Mucosa of descending colon (tissue), 3 donors: ENCODE measurements at places on chromosomes 2 and 18. TPM values are rescaled to one million over a fixed set of nuclear protein-coding genes. Genes with fewer than 3 reads are reported as not detected.

The KIF5C gene
- 1.5 TPM for total RNA-seq

The CPS1 gene
- 0.29 TPM for total RNA-seq

The STEAP3 gene
- 13.9 TPM for total RNA-seq

The DTYMK gene
- 19.7 TPM for total RNA-seq

The PPP3R1 gene
- 54.0 TPM for total RNA-seq

The DTNB gene
- 4.8 TPM for total RNA-seq

The HOXD13 gene
- not detected for total RNA-seq

The PID1 gene
- 49.3 TPM for total RNA-seq

The STK11IP gene
- 39.6 TPM for total RNA-seq

The BOK gene
- 25.5 TPM for total RNA-seq

The XRCC5 gene
- total RNA-seq, result 175 TPM

The ROCK2 gene
- total RNA-seq, result 77.8 TPM

The C2orf81 gene
- 2.3 TPM for total RNA-seq

The GREB1L gene
- total RNA-seq, result 1.0 TPM

The POTEE gene
- total RNA-seq, result 0.13 TPM

The SERTAD2 gene
- 17.3 TPM for total RNA-seq

The COA5 gene
- total RNA-seq, result 35.2 TPM

The KCNK3 gene
- total RNA-seq, result 0.92 TPM

The GLI2 gene
- total RNA-seq, result 7.3 TPM

The RESP18 gene
- total RNA-seq, result not detected

The GALNT14 gene
- not detected for total RNA-seq

The LYPD6B gene
- 1.1 TPM for total RNA-seq

The PCARE gene
- not detected for total RNA-seq

The SERPINB12 gene
- not detected for total RNA-seq

The C2orf76 gene
- 5.4 TPM for total RNA-seq

The UGT1A6 gene
- 8.5 TPM for total RNA-seq

The GAREM1 gene
- 19.6 TPM for total RNA-seq

The CDK15 gene
- total RNA-seq, result not detected

The ABCG8 gene
- 0.87 TPM for total RNA-seq

The LYPD6 gene
- 2.4 TPM for total RNA-seq

The GALR1 gene
- 0.05 TPM for total RNA-seq

The ACVR1C gene
- 19.4 TPM for total RNA-seq

The CYS1 gene
- total RNA-seq, result 0.98 TPM

The CHRNG gene
- not detected for total RNA-seq

The TIGD1 gene
- total RNA-seq, result 5.6 TPM

The LRRTM1 gene
- total RNA-seq, result 0.12 TPM

The POTEF gene
- not detected for total RNA-seq
